ENCODE measurements at places on chromosomes 11 and 22.

- DNase-seq: no peak
These were observed 25.9 kb downstream of the TUG1 start for GRCh38 chr22:30994960-30995359.

- no peak for DNase-seq
These were observed 195.9 kb downstream of the BCR start for GRCh38 chr22:23376256-23376655.

- no peak for DNase-seq
These were observed 2.3 kb upstream of the SLC25A1 start for GRCh38 chr22:19180740-19181410.

DNA sequence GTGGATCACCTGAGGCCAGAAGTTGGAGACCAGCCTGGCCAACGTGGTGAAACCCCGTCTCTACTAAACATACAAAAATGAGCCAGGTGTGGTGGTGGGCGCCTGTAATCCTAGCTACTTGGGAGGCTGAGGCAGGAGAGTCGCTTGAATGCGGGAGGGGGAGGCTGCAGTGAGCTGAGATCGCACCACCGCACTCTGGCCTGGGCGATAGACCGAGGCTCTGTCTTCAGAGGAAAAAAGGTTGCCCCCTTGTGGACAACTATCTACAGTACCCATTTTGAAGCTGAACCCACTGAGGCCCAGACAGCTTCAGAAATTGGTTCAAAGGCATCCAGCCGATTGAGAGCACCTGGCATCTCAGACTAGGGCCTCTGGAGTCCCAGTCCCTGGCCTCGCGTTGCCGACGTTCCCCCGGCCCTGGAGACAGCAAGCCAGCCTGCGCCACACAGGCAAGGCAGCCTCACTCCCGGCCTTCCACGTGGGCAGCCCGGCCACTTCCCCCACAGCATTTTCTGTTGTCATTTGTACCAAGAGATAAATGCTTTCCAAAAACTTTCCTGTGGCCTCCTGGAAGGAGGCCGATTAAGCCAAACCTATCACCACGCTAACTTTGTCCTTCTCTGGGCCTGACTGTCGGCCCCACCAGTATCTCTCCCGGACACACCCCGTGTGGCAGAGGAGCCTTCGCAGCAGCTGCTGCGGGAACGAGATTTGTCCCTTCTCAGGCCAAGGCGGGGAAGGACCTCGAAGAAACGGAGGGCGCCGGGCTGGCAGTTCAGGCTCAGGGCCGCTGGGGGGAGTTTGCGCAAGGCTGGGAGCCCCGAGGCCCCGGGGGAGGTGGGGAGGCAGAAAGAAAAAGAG is 82.8 kb downstream of the FLI1 start:
- DNase-seq: no peak

DNA sequence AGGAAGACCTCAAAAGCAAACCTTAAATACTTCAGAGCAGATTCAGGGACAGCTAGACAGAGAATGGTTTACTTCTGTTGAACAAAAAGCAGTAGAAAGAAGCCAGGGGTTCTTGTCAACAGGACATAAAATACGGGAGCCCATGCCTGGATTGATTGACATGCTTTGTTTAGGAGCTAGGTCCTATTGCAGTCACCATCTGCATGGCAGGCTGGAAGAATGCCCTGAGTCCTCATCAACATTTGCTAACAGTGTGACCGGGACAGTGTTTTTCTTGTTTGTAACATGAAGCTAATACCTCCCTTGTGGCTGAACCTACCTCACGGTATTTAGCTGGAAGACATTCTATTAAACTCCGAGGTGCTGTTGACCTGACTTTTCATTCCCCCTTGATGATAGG is 225.4 kb downstream of the NTM start:
- DNase-seq: no peak

- DNase-seq: peak; percentile 18
These were observed 65.1 kb upstream of the LRRC55 start for GRCh38 chr11:57116654-57117053.

DNA sequence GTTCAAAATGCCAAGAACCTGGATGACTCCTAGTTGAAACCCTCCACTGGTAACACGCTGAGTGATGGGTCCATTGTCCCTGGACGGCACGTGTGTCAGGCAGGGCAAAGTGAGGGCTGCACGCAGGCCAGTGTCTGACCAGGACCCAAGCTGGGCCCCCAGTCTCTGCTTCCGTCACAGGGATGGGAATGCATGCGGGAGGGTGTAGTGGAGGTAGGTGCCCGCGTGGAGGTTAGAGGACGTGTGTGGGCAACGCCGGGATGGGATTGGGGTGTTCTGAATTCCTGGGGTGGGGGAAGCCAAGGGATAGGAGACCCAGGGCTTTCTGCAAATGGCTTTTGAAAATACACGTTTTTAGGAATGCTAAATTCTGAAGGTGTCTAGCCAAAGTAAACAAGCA is 943.3 kb downstream of the BRD1 start:
- no peak for DNase-seq

DNA sequence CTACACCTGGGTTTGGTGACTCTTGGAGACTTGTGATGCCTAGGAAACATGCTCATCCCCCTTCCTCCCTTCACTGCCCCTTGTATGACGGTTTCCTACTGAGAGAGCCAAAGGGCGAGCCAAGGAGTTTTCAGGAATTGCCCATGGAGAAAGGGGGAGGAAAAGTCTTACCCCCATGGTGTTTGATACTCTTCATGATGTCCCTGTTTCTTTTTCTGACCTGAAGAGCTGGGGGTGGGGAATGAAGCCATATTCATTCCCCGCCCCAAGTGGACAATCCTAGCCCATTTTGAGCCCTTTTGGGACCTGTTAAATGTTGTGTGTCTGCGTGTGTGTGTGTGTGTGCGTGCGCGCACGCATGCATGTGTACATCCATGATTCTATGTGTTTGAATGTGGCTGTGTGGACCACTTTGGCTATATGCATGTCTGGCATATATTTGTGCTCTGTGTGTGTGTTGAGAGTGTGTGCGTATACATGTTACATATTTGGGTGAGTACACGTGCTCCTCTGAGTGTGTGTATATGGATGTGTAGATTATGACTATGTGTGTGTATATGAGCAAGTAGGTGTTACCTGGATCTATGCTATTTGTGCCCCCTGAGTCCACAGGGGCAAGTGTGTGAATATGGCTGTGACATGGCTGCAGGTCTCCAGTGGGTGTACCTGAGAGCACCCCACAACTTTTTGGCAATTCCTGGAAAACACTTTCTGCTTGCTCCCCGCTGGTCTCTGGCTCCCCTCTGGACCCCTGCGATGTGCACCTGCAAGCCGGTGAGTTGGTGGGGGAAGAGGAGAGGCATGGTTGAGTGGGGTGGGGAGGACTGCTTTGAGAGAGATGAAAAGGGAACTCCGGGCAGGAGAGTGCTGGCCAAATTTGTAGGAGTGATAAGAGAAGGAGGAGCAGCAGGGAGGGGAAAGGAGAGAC is 24.6 kb downstream of the OTOG start:
- no peak for DNase-seq

DNA sequence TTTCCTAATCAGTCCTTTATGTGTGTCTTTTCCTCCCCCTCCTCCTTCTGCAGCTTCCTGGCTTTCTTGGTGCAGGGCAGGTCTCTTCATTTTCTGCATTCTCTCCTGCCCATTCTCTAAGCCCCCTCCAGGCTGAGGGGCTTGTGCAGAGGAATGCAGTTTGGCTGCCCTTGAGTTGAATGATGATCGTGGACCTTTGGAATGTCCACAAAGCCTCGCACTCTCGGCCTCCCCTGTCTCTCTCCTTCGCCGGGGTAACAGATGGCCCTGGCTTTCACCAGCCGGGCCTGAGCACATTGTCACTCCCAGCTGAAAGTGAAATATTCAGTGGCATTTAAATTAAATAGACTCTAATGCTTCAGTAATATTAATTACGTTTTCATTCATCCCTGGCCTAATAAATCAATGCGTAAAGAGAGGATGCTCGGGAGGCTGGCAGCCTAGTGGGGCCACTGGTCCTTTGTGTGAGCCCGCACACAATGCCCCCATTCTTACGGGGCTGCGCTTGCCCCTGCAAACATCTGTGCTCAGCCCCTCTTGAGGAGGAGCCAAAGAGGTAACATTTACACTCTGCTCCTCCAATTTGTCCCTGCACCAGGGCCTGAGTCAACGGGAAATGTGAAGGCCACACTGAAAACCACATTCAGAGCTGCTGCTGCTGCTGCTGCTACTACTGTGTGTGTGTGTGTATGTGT is 64.9 kb upstream of the PAX6 start:
- DNase-seq: no peak

GRCh38 chr11:134539285-134539684 is 127.2 kb upstream of the B3GAT1 start:
- no peak for DNase-seq

DNA sequence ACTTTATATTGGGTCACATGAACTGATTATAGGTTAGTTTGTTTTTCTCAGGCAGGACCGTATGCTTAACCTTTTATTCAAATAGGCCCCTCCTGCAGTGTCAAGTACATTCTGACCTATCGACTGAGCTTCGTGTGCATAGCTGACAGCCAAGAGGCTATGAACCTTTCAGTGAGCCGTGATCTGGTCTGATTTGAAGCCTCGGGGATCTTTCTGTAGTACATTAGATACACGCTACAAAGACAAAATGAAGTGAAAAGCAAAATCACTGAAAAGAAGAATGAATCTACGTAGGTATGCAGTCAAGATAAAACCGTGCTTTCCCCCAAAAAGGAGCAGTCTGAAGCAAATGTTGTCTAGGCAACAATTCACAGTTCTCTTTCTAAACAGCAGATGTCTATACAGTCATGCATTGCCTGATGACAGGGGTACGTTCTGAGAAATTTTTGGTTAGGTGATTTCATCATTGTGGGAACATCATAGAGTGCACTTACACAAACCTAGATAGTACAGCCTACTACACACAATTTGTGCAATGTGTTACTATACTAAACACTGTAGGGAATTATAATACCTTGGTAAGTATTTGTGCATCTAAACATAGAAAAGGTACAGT is 18.1 kb downstream of the JHY start:
- DNase-seq: peak; percentile 74

GRCh38 chr11:86801364-86801763 is 1.0 kb downstream of the PRSS23 start:
- no peak for DNase-seq

- no peak for DNase-seq
These were observed 7.2 kb downstream of the CRELD2 start for GRCh38 chr22:49925525-49926128.

- DNase-seq: no peak
These were observed 733.4 kb downstream of the JRKL start for GRCh38 chr11:97123237-97123636.

DNA sequence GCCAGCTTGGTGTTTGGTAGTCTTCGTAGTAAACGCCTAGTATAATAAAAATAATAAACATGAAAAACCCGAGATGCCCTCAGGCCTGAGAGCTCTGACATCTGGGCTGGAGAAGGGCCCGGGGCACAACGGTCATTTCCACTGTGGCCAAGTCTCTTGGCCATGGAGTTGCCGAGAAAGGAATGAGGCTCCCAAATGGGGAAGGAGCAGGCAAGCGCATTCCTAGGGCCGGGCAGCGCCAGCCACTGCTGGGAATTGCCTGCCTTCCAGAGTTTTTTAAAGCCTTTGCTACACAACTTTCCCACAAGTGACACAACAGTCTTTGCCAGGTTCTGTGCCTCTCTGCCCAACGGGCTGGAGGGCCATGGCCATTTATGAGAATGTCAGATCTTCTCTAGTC is 103.4 kb downstream of the NAV2 start:
- DNase-seq: no peak

DNA sequence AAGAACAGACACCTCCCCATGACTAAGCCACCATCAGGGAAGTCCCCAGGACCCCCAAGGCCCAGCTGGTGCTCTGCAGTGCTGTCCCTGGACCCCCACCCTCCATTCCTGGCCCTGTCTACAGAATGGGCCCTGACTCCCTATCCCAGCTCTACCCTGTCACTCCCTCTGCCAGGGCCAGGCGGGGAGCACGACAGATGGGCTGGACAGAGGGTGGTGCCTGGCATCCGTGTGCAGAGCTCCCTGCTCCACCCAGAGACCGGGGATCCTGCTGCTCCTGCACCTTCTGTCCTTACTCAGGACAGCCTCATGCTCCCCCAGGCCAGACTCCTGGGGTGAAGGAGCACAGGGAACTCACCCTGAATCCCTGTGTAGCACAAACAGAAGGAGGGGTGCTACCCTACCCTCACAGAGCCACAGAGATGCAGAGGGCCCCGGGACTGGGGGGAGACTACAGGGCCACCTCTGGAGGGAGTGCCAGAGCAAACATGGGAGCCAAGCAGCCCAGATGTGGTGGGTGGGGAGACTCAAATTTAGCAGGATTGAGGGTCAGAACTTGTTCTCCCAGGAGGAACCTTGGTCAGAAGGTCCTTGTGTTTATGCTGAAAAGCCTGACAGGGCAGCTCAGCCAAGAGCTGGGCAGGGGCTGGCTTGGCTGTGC is 2.0 kb downstream of the ARVCF start:
- no peak for DNase-seq

- no peak for DNase-seq
These were observed 33.6 kb upstream of the FIBIN start for GRCh38 chr11:26960281-26960680.

GRCh38 chr11:131810541-131810940 is 440.1 kb downstream of the NTM start:
- DNase-seq: no peak

DNA sequence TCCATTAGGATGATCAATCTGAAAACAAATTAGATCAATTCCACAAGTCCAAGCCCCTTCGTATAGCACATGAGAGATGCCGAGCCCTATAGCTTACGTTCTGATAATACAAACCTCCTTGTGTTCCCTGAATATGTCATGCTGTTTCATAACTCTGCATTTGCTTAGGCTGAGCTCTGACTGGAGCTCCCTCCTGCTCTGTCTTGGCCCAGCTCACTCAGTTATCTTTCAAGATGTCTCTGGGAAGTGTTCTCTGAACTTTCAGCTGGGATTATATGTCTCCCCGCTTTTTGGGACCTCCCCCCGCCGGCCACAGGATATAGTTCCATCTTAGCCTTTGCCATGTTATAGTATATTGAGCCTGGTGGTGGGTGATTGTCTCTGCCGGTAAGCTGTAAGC is 44.0 kb downstream of the FDX1 start:
- no peak for DNase-seq

DNA sequence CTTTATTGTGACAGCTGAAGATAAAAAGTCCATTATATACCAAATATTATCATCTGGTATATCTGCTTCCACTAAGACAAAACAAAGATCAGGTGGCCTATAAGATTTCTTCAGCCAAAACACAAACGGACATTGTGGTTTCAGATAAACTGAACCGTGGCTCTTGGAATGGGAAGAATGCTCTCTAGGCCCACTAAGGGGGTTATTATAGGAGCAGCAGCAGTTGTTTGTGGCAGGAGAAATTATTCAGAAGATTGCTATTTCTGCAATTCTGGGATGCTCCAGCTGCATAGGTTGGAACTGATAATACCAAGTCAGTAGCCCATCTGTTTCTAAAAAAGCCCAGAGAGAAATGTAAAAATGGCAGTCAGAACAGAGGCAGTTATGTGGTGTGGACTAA is 145.3 kb downstream of the NCAM1 start:
- no peak for DNase-seq
